ENCODE measurements at places on chromosomes 13 and 19.

- DNase-seq = no peak
These were observed 8.6 kb downstream of the PDX1 start for GRCh38 chr13:27928353-27928804.

GRCh38 chr19:8459095-8459494 is 14.3 kb downstream of the HNRNPM start:
- no peak for DNase-seq

GRCh38 chr13:32229443-32229842 is 85.7 kb downstream of the ZAR1L start:
- DNase-seq = no peak

DNA sequence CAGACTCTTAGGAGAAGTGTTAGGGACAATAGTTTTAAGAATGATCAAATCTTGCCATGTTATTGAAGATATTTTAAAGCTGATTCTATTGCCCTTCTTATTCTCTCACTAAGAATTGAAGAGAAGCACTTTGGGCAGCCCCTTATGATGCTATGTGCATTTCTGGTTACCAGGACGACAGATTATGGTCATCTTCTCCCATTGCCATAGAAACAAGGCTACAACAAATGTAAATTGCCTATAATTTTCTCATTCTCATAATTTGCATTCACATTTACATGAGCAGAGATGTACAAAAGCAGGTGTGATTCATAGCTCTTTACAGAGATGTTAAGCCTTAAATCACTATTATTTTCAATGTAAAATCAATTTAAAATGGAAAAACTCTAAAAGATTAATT is 137.3 kb upstream of the PCDH9 start:
- DNase-seq = no peak

All from globus pallidus (tissue), 1 donor.